CD4-positive, alpha-beta memory T cell (primary cell): ENCODE measurements at places on chromosomes 4 and X. TPM values are rescaled to one million over a fixed set of nuclear protein-coding genes. Genes with fewer than 3 reads are reported as not detected.

Gene RAB39B
- total RNA-seq = 16.6 TPM

Gene ZCCHC12
- not detected for total RNA-seq

Gene MID1IP1
- total RNA-seq = 64.5 TPM

Gene CXCL9
- 0.58 TPM for total RNA-seq

Gene RIPPLY1
- not detected for total RNA-seq
